ENCODE measurements at places on chromosomes 11 and 22.

- no peak for DNase-seq
These were observed 276.5 kb downstream of the ETS1 start for GRCh38 chr11:128310676-128311445.

GRCh38 chr22:32552521-32552920 lies 77.9 kb downstream of the FBXO7 start:
- no peak for DNase-seq

DNA sequence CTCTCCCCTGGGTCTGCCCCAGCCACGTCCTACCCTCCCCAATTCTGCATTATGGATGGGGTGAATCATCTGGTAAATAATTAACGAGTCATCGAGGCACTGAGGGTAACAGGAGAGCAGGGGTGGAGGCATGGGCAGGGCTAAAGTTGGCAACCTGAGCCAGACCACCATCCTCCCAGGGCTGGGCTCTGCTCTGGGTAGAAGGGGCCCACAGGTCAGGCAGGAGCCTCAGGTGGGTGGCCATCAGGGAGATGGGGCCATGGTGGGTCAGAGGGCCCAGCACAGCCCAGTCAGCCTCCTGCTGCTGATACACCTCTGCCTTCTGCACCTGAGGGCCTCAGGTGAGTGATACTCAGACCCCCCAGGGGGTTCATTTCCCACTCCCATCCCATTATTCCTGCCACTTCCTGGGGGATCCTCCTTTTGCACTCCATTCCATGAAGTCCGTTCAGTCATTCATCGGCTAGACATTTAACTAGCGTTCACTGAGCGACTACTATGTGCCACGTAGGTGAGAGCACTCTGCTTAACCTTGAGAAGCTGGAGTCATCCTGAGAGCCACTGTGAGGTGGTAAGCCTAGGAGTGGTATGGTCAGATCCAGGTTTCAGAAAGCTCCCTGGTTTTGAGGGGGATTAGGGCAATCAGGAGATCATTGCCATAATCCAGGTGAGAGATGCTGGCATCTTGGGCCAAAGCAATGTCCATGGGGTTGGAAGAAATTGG lies at the start of gene VSIG10L2:
Gene VSIG10L2 (plus strand): TSS at position 248 of the 724 bp plus-strand sequence. CDS start 12 bp downstream, at position 260.
- no peak for DNase-seq

DNA sequence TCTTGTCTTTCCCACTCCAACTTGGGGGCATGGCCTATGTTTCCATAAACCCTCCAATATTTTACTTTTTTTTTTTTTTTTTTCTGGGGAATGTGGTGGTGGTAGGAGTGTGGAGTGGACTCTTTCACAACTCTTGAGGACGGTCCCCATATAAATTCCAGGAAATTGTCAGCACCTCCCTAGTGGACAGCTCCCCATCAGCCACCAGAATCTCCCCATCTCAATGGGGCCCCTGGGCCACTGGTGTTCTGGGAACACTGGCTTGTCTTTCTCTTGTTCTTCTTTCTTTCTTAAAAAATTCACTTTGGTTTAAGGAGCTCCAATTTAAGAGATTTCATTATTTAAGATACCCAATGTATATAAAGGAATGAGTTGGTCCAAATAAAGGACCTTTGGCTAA lies 74.1 kb downstream of the ADM start:
- DNase-seq, result no peak

- no peak for DNase-seq
These were observed 39.7 kb upstream of the CCND1 start for GRCh38 chr11:69601011-69601975.

GRCh38 chr11:107263844-107264563 lies 193.6 kb downstream of the CWF19L2 start:
- no peak for DNase-seq
